Hepatocyte (in vitro differentiated cells): ENCODE measurements at places on chromosomes 7 and 10. TPM values are rescaled to one million over a fixed set of nuclear protein-coding genes. Genes with fewer than 3 reads are reported as not detected.
A peak's percentile ranks its signal among the peaks of the same experiment; 100 is the strongest.

The HOXA7 gene
- 0.32 and 0.83 TPM in 2 replicates for total RNA-seq

The RSPH10B2 gene
- total RNA-seq, result not detected in 2 replicates

The TAS2R41 gene
- not detected in 2 replicates for total RNA-seq

The FOXP2 gene
- 14.7 and 21.1 TPM in 2 replicates for total RNA-seq

The NACAD gene
- total RNA-seq, result 1.2 and 1.4 TPM in 2 replicates

The NPY4R gene
- 0.12 and 0.87 TPM in 2 replicates for total RNA-seq

The ZNRF2 gene
- total RNA-seq, result 17.7 and 18.8 TPM in 2 replicates

The CRYGN gene
- not detected in 2 replicates for total RNA-seq

The CLRN3 gene
- 49.0 and 52.8 TPM in 2 replicates for total RNA-seq

The RBM20 gene
- 3.1 and 4.0 TPM in 2 replicates for total RNA-seq

The EMX2 gene
- total RNA-seq, result 0.12 TPM in 1 of 2 replicates, not detected in the other

- no peak overlapping the region for H3K27ac ChIP-seq
- H3K27me3 ChIP-seq, result no peaks in the 10 kb centered on the region
- H3K4me1 ChIP-seq, result no peaks in the 10 kb centered on the region
- no peaks in the 10 kb centered on the region for H3K36me3 ChIP-seq
- DNase-seq, result no peak
- H3K4me3 ChIP-seq, result no peak overlapping the region
Measured at GRCh38 chr7:46871516-46871915, 710.4 kb downstream of the TNS3 start.

DNA sequence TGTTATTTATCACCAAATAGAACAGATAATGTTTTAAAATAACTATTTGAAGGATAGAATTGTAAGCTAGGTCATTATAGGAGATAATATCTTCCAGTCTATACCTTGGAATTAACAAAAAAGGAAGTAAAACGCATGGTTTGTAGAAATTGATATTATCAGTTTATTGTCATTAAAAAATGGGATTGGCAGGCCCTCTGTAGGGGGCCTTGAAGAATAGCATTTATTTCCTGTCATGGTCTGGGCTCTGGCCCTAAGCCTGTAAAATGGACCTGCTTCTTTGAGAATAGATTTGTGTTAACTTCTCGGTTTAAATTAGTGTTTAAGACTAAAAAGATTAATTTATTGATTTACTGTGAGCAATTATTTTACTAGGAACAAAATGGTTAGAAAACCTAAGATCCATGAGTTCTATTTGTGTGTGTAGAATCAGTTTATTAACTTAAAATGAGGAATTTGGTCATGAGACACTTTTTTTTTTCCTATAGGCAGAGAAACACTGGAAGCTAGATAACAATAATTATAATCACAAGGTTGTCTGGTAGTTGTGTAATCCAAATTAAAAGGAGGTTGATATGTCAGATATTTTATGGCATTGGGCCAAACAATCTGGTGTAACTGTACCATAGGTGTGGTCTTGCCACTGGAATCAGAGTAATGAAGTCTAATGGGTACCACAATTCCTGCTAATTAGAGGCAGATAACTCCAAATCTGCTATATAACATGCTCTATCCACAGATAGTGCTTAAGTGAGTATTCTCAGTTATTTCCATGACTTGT lies 197.4 kb upstream of the FOXP2 start:
- H3K27ac ChIP-seq, result no peak overlapping the region
- no peaks in the 10 kb centered on the region for H3K36me3 ChIP-seq
- H3K4me1 ChIP-seq, result no peaks in the 10 kb centered on the region
- no peak for DNase-seq
- no peak overlapping the region for H3K4me3 ChIP-seq
- H3K27me3 ChIP-seq, result no peaks in the 10 kb centered on the region

DNA sequence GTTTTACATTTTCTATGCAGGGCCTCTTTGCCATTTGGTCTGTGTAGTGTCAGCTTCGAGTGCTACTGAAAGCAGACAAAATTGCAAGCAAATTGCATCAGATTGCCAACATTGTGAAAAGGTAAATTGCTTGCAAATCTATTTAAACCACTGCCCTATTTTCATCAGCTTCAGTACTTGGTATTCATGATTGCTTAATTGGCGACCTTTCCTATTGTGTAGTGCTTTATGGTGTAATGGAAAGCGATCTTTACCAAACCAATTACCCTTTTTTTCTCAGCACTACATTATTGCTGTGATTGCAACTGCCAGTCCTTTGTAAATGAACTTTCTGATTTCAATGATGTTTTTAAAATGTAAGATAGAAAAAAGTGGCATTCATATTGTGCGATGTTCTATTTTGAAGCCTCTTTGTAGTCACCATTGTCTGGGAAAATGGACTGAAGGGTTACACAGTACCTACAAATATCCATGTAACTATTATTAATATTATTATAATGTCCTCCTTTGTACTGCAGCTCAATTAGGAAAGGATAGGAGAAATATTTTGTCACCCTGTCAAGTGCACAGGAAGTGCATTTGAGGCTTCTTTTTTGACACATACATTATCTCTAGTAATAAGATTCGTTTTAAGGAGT lies 177.7 kb upstream of the SP8 start:
- H3K36me3 ChIP-seq, result no peaks in the 10 kb centered on the region
- no peak for DNase-seq
- H3K27ac ChIP-seq, result no peak overlapping the region
- H3K4me1 ChIP-seq, result no peaks in the 10 kb centered on the region

GRCh38 chr7:109950256-109950655 lies 1140.7 kb upstream of the LRRN3 start:
- H3K27me3 ChIP-seq, result no peaks in the 10 kb centered on the region
- H3K36me3 ChIP-seq, result no peaks in the 10 kb centered on the region
- no peaks in the 10 kb centered on the region for H3K4me1 ChIP-seq
- peak overlapping the region; percentile 39 for H3K27ac ChIP-seq

GRCh38 chr7:124801330-124801895 lies 35.8 kb upstream of the GPR37 start:
- no peak overlapping the region for H3K27ac ChIP-seq
- no peaks in the 10 kb centered on the region for H3K4me1 ChIP-seq
- no peak for DNase-seq
- no peaks in the 10 kb centered on the region for H3K36me3 ChIP-seq
- H3K27me3 ChIP-seq, result no peaks in the 10 kb centered on the region

DNA sequence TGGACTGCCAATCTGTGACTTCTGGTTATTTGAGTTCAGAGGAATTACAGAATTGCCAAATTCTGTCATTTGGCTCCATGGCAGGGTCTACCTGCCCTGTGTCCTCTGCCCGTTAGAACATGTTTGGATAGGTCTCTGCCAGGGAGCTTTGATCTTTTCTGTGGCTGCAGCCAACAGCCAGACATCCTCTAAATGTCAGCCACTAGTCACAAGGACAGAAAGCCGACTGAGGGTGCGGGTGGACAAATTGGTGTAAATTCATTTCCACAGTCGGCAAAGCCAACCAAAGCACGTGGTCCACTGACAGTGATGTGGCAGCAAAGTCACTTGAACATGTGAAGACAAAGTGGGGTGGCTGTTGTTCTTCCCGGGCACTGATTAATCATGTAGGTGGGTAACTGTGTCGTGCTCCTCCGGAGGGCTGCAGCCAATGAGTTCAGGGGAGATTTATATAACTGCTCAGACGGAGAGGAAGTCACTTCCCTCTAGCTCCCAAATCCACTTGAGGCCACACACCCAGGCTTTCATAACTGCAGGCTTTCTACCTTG lies 26.7 kb upstream of the CAMK1D start:
- no peaks in the 10 kb centered on the region for H3K27me3 ChIP-seq
- H3K4me1 ChIP-seq, result no peaks in the 10 kb centered on the region
- H3K36me3 ChIP-seq, result no peaks in the 10 kb centered on the region
- DNase-seq, result no peak
- H3K27ac ChIP-seq, result no peak overlapping the region

DNA sequence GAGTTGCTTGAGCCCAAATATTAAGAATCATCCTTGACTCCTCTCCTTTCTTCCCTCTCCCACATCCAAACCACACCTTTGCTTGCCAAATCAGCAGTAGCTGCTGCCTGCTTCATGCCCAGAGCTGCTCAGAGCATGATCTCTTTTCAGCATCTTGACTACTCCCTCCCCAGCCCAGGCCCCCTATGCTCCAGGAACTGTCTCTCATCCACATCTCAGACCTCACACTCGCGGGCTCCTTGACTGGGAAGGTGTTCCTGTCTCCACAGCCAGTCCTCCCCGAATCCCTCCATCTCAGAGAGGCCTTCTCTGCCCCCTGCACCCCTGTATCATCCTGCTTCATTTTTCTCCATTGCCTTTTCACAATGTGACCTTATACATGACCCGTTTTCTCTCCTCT lies 157.0 kb downstream of the DNAJB6 start:
- no peak for DNase-seq
- no peak overlapping the region for H3K27ac ChIP-seq
- no peaks in the 10 kb centered on the region for H3K4me1 ChIP-seq
- no peaks in the 10 kb centered on the region for H3K27me3 ChIP-seq
- H3K4me3 ChIP-seq, result no peak overlapping the region
- no peaks in the 10 kb centered on the region for H3K36me3 ChIP-seq

GRCh38 chr7:78055001-78055573 lies 256.5 kb downstream of the PHTF2 start:
- H3K27ac ChIP-seq, result no peak overlapping the region
- peak; percentile 14 for DNase-seq
- no peak overlapping the region for H3K4me3 ChIP-seq
- H3K4me1 ChIP-seq, result no peaks in the 10 kb centered on the region
- H3K36me3 ChIP-seq, result no peaks in the 10 kb centered on the region

- DNase-seq, result peak; percentile 21
- H3K27me3 ChIP-seq, result no peaks in the 10 kb centered on the region
- peak overlapping the region; percentile 72 for H3K27ac ChIP-seq
- H3K36me3 ChIP-seq, result no peaks in the 10 kb centered on the region
Measured at GRCh38 chr7:138029941-138030340, 28.1 kb upstream of the CREB3L2 start.

GRCh38 chr10:118017071-118017740 lies 29.5 kb downstream of the RAB11FIP2 start:
- no peaks in the 10 kb centered on the region for H3K27me3 ChIP-seq
- H3K27ac ChIP-seq, result no peak overlapping the region
- H3K4me1 ChIP-seq, result no peaks in the 10 kb centered on the region
- H3K36me3 ChIP-seq, result no peaks in the 10 kb centered on the region
- no peak for DNase-seq
- H3K4me3 ChIP-seq, result no peak overlapping the region

DNA sequence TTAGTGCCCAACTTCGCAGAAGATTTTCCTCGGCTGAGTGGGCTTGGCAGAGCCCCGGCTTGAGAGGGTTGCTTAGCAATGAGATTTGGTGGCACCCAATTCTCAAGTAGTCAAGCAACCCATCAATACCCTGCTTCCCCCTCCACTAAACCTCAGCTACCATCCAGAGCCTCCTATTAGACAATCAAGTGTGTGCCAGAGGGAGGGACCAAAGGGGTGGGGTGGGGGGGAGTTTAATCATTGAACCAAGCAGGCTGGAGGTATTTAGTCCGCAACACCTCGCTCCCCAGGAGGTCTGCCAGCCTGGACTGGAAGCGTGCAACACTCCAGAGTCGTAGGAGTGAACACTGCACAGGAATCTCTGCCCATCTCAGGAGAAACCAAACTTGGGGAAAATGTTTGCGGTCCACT lies at the start of gene HKDC1:
Gene HKDC1 (plus strand): TSS at position 292 of the 411 bp plus-strand sequence. CDS start 104 bp downstream, at position 396.
- H3K27ac ChIP-seq, result peak within 1 kb of the TSS; percentile 87
- peak; percentile 61 for DNase-seq
- no peaks in the 10 kb centered on the region for H3K27me3 ChIP-seq
- H3K4me3 ChIP-seq, result peak within 1 kb of the TSS; percentile 3
- H3K4me1 ChIP-seq, result peaks cover 13% of the 10 kb centered on the region
- no peaks in the 10 kb centered on the region for H3K36me3 ChIP-seq

GRCh38 chr7:28106321-28106829 lies 74.2 kb downstream of the JAZF1 start:
- H3K27me3 ChIP-seq, result no peaks in the 10 kb centered on the region
- peaks cover 13% of the 10 kb centered on the region for H3K4me1 ChIP-seq
- H3K4me3 ChIP-seq, result no peak overlapping the region
- H3K36me3 ChIP-seq, result no peaks in the 10 kb centered on the region
- no peak for DNase-seq

DNA sequence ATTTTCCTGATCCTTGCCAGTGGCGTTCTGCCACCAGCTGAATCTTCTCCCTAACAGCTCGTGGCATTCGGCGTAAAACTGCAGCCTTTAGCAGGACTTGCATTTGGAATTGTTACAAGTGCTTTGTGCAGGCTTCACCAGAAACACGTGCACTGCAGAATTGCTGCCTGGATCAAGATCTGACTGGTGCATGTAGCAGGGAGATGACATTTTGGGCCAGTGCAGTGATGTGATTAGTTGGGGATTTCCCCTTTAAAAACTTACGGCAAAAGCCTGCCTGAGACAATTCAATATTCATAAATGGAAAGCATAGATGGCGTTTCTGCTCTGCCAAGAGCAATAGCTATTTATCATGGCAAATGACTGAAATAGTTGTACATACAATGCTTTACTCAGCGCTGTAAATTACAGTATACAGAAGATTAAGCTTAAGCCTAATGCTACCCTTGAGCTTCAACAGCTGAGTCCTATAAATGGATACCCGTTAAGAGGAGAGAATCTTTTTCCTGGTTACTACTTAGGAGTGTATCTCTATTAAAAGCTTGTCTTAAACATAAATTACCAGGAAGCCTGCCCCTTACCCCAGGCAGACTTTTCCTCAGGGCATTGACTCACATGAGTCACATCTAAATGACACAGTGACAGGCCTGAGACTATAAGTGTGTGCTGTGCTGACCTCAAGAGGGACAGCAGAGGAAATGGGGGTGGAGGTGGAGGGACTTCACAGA lies 106.3 kb downstream of the ATXN7L1 start:
- no peaks in the 10 kb centered on the region for H3K36me3 ChIP-seq
- H3K4me1 ChIP-seq, result no peaks in the 10 kb centered on the region
- no peaks in the 10 kb centered on the region for H3K27me3 ChIP-seq
- no peak for DNase-seq
- no peak overlapping the region for H3K27ac ChIP-seq

GRCh38 chr7:119341822-119342221 lies 931.2 kb upstream of the KCND2 start:
- H3K36me3 ChIP-seq, result no peaks in the 10 kb centered on the region
- no peak overlapping the region for H3K27ac ChIP-seq
- no peaks in the 10 kb centered on the region for H3K4me1 ChIP-seq
- no peaks in the 10 kb centered on the region for H3K27me3 ChIP-seq
- peak; percentile 30 for DNase-seq
- no peak overlapping the region for H3K4me3 ChIP-seq

- no peaks in the 10 kb centered on the region for H3K27me3 ChIP-seq
- peaks cover 6% of the 10 kb centered on the region for H3K4me1 ChIP-seq
- no peaks in the 10 kb centered on the region for H3K36me3 ChIP-seq
- DNase-seq, result no peak
- H3K4me3 ChIP-seq, result no peak overlapping the region
Measured at GRCh38 chr7:144407266-144407931, 3.9 kb upstream of the NOBOX start.

- no peak overlapping the region for H3K4me3 ChIP-seq
- no peak for DNase-seq
- H3K27me3 ChIP-seq, result no peaks in the 10 kb centered on the region
- no peaks in the 10 kb centered on the region for H3K36me3 ChIP-seq
Measured at GRCh38 chr10:53903756-53904155, 897.3 kb downstream of the PCDH15 start.

- no peak for DNase-seq
- H3K27me3 ChIP-seq, result no peaks in the 10 kb centered on the region
- H3K27ac ChIP-seq, result no peak overlapping the region
- H3K36me3 ChIP-seq, result no peaks in the 10 kb centered on the region
- H3K4me1 ChIP-seq, result peaks cover 10% of the 10 kb centered on the region
Measured at GRCh38 chr10:63204667-63205391, 71.7 kb downstream of the NRBF2 start.

- H3K36me3 ChIP-seq, result no peaks in the 10 kb centered on the region
- H3K4me1 ChIP-seq, result no peaks in the 10 kb centered on the region
- H3K27me3 ChIP-seq, result no peaks in the 10 kb centered on the region
- no peak overlapping the region for H3K27ac ChIP-seq
- no peak for DNase-seq
- no peak overlapping the region for H3K4me3 ChIP-seq
Measured at GRCh38 chr10:44206127-44206818, 178.6 kb downstream of the CXCL12 start.
